ENCODE measurements at places on chromosomes 1 and 21. TPM values are rescaled to one million over a fixed set of nuclear protein-coding genes. Genes with fewer than 3 reads are reported as not detected.

- no peak for DNase-seq
Measured at GRCh38 chr1:94946886-94947285, 20.0 kb upstream of the CNN3 start.

- DNase-seq, result no peak
Measured at GRCh38 chr1:156859523-156860112, 701 bp upstream of the INSRR start.

DNA sequence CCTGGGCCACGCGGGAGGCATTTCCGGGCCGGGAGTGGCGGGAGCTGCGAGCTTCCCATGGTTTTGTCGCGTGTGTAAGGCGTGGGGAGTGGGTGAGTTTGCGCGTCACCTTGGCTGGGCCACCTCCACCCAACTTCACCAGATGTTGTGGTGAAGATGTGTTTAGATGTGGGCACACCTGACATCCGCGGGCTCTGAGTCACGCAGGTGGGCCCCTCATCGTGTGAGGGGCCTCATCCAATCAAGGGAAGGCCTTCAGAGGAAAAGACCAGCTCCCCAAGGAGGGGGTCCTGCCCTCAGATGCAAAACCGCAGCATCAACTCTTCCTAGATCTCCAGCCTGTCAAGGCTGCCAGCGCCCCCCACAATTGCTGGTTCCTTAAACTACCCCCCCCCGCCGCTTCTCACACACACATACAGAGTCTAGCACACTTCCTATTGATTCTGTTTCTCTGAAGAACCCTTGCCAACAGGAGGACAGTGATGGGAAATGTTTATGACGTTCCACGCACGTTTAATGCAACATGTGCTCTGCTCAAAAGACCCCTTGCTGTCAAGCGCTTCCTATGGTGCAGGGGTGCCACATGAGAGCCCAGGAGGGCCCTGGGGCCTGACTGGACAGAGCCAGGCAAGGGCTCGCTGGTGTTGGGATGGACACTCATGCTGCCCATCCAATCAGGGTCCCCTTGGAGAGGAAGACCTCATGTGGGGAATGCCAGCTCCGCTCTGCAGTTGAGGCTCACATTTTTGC is 11.9 kb downstream of the ACTRT2 start:
- no peak for DNase-seq

GRCh38 chr1:204972426-204972825 is 70.6 kb upstream of the CNTN2 start:
- no peak for DNase-seq

- DNase-seq, result no peak
Measured at GRCh38 chr21:41769111-41769510, 2.3 kb upstream of the RIPK4 start.

DNA sequence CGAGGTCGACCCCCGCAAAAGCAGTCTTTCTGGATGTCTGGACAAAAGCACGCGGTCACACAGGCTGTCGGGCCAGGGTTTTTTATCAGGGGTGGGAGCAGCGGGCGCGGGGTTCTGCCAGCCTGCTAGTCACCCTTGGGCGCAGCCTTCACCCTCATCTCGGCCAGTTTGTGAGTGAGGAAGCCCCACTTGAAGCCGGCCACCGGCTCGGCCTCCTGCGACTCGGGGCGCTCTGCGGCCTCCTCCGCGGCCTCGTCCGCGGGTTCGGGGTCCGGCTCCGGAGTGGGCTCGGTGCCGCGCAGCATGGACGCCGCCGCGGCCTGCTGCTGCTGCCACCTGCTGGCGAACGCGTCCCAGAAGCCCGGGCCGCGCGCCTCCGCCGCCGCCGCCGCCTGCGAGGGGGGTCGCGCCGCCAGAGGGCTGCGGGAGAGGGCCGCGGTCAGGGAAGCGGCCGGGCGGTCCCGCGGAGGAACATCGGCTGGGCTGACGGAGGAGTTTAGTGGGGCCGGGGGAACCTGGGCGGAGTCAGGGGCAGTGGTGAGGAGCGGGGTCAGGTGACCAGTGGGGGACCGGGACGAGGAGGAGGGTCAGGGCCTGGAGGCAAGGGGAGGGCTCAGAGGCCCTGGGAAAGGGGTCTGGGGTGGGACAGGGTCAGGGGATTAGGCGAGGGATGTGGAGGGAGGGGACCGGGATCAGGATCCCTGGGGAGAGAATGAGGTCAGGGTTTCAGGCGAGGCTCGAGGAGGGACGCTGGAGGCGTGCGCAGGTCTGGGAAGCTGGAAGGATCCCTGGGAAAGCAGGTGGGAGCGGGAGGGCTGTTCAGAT is 4.5 kb downstream of the C1orf232 start:
- DNase-seq, result no peak

DNA sequence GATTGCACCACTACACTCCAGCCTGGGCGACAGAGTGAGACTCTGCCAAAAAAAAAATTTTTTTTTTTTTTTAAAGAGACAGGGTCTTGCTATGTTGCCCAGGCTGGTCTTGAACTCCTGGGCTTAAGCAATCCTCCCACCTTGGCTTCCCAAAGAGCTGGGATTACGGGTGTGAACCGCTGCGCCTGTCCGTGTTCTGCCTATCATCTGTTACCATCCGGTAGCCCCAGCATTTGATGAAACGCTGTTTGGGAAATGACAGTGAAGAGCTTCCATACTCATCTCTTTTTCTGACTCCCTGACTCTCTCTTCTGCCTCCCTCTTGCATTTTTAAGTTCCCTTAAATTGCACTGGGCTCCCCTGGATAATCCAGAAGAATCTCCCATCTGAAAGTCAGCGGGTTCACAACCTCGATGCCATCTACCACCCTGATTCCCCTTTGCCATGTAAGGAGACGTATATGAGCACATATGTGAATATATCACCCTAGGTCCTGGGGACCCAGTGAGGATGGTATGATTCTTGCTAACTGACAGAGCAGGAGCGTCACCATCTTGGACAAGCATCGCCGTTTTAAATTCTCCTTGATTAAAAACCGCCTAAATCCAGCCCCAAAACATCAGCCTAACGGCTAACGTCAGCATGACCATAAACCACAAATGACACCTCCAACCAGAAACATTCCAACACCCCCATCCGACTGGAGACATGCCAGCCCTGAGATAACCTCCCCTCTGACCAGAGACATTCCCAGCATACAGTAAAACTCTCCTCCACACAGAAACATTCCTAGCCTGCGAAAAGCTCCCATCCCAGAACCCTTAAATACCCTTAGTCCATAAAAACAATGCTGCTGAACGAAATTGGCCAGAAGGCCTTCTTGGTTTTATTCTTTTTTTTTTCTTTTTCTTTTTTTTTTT is 12.4 kb downstream of the TNFRSF8 start:
- DNase-seq, result peak; percentile 73

- DNase-seq, result no peak
Measured at GRCh38 chr21:37436174-37436573, 69.6 kb downstream of the DYRK1A start.

Gene SLC5A9
- total RNA-seq, result not detected

Gene KRTAP12-2
- not detected for total RNA-seq
